ENCODE measurements at places on chromosomes 5 and 9.

GRCh38 chr5:115460472-115460871 is 84.1 kb downstream of the FEM1C start:
- DNase-seq, result no peak

- no peak for DNase-seq
These were observed 249.0 kb upstream of the ZNF608 start for GRCh38 chr5:124995421-124995820.

GRCh38 chr9:91711755-91712601 is 238.1 kb downstream of the ROR2 start:
- peak; percentile 76 for DNase-seq

GRCh38 chr5:99285606-99286005 is 356.8 kb upstream of the CHD1 start:
- DNase-seq, result no peak

- no peak for DNase-seq
These were observed 226.7 kb downstream of the SYK start for GRCh38 chr9:91028166-91028827.

DNA sequence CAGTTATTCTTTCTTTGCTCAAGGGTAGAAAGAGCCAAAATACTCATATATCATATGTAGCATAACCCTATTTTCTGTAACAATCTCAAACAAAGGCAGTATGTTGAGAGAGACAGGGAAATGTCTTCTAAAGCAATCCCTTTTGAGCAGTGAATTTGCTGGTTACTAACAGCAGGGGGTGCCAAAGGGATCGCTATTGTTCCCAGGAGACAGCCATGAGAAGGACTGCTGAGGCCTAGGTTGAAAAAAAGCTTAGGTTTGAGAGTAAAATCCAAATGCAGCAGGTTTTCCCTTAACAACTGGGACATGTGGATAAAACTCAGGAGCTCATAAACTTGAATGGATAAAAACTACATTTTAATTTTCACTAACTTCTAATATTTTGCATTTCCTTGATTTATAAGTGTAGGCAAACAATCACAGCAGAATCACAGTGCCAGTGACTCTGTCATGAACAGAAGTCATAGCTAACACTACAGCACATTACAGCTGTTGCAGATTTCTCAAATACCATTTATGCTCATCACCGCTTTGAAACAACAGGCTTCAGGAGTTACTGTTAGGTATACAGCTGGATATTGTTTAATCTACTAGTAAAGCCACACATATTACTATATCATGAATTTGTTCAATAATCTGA is 148.4 kb downstream of the MAPKAP1 start:
- peak; percentile 68 for DNase-seq

DNA sequence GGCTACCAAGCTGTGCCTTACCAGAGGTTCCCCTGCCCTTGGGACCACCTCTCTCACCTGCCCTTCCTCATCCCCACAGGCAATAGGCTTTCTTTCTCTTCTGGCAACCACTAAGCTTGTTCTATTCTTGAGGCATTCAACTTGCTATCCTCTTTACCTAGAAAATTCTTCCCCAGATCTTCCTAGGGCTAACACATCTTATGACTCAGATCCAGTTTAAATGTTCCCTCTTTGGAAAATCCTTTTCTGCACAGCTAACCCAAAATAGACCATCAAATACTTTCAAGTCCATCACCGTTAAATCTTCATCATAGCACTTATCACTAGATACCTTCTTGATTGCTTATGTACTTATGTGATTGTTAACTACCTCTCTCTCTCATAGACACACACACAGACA is 93.7 kb downstream of the ENC1 start:
- no peak for DNase-seq

DNA sequence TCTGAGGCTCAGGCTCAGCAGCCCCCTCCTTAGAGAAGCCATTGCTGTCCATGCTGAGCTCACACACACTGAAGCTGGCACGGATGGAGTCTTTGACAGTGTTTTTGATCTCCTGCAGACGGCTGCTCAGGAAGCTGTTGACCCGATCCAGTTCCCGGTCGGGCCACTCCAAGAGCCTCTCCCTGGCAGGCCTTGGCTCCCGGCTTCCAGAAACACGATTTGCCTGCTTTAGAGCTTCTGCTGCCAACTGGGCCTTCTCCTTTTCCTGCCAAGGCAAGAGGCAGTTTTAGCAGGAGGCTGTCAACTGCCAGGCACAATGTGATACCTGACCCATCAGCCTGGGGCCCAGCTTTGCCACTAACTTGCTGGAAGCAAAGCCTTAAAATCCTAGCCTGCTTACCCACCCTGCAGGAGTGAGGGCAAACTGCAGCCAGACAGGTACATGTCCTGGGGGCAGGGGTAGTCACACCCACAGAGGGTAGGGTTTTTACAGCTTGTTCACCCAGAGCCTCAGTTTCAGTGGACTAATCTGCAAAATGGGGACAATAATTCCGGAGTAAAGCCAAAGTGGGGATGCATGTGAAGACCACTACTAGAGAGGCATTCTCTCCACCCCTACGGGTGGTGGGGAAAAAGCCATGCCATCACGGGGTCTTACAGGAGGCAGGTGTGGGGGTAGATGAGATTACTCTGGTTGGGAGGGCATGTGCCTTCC is 8.3 kb upstream of the DDX41 start:
- no peak for DNase-seq

GRCh38 chr9:107208121-107208520 is 75.0 kb upstream of the RAD23B start:
- DNase-seq, result no peak

DNA sequence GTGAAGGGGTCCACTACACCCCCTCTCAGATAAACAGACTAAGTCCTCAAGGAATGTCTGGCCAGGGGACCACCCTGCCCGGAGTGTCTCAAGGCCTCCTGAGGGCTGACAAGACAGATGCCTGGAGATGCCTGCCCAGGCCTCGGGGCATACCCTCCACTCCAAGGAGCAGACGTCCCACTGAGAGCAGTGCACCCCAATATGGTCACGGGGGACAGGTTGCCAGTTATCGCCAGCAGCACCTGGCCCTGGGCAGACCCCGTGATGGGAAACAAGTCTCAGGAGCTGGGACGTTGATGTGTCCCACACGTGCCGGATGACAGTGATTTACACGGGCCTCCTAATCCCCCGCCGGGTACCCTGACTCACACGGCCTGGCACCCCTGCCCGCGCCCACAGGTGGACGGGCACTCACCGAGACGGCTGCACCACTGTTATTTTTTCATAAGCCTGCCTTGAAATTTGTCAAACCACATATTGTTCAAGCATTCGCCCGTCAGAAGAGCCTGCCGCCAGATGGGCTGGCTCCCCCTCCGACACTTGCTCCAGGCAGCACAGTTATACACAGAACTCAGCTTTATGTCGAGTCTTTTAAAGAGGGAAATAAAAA is 43.9 kb downstream of the BARX1 start:
- DNase-seq, result no peak

- DNase-seq, result no peak
These were observed 104.8 kb downstream of the LPAR1 start for GRCh38 chr9:110933350-110934001.

GRCh38 chr5:157457391-157457790 is 2.6 kb upstream of the NIPAL4 start:
- no peak for DNase-seq

GRCh38 chr5:54905942-54906537 is 79.4 kb downstream of the ESM1 start:
- DNase-seq, result peak; percentile 82

DNA sequence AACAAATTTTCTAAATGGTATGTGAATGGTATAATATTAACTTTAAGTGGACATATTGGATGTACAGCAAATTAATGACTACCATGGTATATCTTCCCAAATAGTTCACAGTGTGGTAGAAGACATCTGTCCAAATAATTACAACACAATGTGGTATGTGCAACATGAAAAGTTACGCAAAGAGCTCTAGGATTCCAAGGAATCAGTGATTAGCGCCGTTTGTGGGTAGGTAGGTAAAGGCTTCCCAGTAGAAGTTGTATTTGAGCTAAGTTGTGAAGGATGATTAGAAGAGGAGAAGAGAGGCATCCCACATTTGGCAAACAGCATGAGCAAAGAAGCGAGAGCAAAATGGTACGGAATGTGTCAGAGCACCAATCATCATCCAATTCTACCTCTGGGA is 14.3 kb upstream of the KLF9 start:
- DNase-seq, result no peak

DNA sequence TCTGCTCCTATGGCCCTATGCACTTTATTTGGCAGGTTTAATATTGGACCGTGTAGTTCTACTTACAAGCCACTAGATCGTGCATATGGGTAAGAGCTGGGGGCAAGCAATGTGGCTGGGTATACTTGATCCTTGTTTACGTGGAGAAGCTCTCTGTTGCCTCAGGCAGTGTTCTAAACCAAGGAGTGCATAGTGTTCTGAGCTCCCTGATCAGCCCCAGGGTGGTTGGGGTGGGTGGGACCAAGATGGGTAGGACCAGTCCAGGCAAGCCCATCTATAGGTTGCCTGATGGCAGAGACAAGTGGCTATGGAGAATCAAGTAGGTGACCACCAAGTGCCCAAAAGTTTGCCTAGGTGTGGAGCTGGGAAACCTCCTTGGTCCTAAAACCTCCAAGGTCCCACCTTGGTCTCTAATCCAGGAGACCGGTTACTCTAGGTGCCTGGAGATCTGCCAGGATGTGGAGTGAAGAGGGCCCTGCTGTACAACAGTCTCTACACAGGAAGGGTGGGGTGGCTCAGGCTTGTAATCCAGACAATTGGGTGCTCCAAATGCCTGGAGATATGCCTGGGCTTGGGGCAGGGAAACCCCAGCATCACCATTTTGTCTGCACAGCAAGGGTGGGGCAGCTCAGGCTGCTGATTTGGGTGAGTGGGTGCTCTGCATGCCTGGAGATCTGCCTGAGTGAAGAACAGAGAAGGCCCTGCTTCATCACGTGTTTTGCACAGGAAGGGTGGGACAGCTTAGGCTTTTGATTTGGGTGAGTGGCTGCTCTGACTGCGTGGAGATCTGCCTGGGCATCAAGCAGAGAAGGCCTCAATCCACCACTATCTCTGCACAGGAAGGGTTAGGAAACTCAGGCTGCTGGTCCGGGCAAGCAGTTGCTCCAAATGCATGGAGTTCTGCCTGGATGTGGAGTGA is 659.8 kb downstream of the TLE4 start:
- DNase-seq, result no peak

- DNase-seq, result no peak
These were observed 154.9 kb upstream of the GDNF start for GRCh38 chr5:37994729-37995128.

DNA sequence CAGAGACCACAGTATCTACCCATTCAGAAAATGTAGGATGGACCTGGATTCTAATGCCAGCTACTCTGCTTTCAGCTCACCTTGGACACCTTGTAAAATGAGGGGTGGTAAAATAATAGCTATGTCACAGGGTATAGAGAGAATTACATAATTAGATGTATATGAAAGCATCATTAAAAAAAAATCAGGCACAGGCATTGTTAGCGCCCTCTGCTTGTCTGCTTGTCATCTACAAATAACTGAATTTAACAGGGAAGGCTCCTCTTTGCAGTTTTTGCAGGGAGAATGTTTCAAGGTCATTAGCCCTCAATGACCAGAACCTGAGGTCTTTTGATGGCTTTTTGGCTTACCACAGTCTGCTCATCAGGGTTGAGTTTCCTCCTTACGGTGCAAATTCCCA is 58.0 kb downstream of the GPR21 start:
- no peak for DNase-seq

GRCh38 chr5:107867266-107867665 is 196.5 kb upstream of the EFNA5 start:
- DNase-seq, result no peak

DNA sequence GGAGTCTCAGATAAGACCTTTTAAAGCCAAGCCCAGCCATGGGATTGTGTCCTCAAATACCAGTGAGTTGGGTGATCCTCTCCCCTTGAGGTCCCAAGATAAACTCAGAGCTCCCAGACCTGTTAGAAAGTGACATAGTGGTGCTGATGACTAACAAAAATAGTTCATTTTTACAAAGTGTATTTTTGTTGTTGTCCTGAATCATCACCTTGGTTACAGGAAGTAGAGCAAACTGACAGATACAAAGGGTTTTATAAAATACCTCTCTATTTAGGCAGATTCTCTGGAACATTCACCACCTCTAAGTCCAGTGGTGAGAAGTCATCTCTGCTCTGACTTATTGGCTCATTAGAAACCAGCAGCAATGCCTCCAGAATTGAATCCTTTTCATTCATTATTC is 259.3 kb downstream of the CEMIP2 start:
- DNase-seq, result no peak

DNA sequence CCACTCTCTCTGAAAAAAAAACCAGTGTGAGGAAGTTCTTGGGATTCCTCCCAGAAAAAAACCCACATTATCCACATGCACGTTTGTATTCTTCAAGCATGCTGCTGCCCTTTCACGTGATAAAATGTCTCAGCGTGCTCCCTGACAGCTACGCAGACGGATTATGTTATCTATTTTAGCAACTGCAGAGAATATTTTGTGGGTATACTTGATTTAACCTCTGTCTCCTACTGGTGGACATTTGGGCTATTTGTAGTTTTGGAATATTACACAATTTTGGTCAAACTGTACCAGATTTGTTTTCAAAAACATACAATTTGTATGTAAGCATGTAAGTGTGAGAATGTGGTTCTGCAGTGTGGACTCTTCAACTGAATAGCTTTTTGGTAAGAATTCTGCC is 10.7 kb downstream of the PRRC2B start:
- DNase-seq, result no peak

GRCh38 chr5:68071282-68071632 is 144.3 kb upstream of the PIK3R1 start:
- DNase-seq, result no peak

DNA sequence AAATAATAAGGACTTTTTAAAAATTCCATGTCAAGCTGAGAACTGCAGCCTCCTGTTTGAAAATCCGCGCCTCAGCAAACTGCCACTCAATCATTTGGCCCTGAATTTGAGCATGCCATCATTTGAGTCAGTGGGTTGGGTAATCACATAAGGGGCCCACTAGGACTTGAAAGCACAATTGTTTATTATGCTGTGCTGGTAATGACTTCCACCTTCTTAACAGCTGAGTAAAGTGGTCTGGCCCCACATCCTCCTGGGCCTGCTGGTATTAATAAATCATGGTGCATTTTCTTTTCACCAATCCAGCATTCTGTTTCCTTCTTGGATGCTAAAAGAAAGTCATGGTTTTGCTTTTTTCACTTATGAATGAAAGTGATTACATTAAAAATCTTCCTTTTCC is 103.0 kb upstream of the CTSL start:
- no peak for DNase-seq

DNA sequence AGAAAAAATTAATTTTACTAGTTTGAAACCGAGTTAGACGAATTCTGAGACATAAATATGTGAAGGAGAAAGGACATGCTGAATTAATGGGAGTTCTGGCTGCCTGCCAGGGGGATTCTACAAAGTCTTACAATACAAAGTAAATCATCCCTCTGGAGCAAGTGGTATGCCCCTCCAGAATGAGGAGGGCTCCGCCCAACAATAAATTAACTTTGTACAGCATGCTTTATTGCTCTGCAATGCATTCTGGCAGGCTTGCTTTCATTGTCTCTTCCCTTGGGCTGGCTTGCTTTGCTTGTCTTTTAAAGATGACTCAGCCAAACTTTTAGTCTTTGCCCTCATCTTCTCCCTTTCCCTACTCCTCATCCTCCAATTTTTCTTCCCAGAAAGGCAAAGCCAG is 11.7 kb upstream of the PCDHB1 start:
- DNase-seq, result no peak

Data from activated CD4-positive, alpha-beta T cell treated with anti-CD3 and anti-CD28 coated beads, Interleukin-2, amount 10 ng/mL, durations not matched to agents 7 days and 5 days (primary cell).